ENCODE measurements at places on chromosomes 16 and 17. TPM values are rescaled to one million over a fixed set of nuclear protein-coding genes. Genes with fewer than 3 reads are reported as not detected.

The PIK3R6 gene
- total RNA-seq: not detected

The GAS2L2 gene
- total RNA-seq: 0.08 TPM

The LPO gene
- total RNA-seq: not detected

The HOXB2 gene
- total RNA-seq: 1.1 TPM

The DBF4B gene
- total RNA-seq: 31.7 TPM

The MT1E gene
- total RNA-seq: not detected

The PRR35 gene
- 0.13 TPM for total RNA-seq

The FNDC8 gene
- total RNA-seq: 0.07 TPM

The TEX19 gene
- 0.43 TPM for total RNA-seq

The SLC5A10 gene
- total RNA-seq: 0.18 TPM

The SLC26A11 gene
- 16.3 TPM for total RNA-seq

The HDAC5 gene
- 14.2 TPM for total RNA-seq

The KRT36 gene
- total RNA-seq: not detected

The KRTAP9-1 gene
- total RNA-seq: not detected

The CRHR1 gene
- not detected for total RNA-seq

The KRTAP2-3 gene
- total RNA-seq: not detected

The SMIM36 gene
- total RNA-seq: not detected

The KRT12 gene
- total RNA-seq: not detected

The KCNJ12 gene
- 1.2 TPM for total RNA-seq

The CACNA1G gene
- 3.8 TPM for total RNA-seq

The C16orf90 gene
- not detected for total RNA-seq

The CACNG1 gene
- total RNA-seq: not detected

The MEIOB gene
- 2.2 TPM for total RNA-seq

The RASL10B gene
- 0.09 TPM for total RNA-seq

The CHAD gene
- not detected for total RNA-seq

The DHRS7C gene
- not detected for total RNA-seq

The SLC35G6 gene
- total RNA-seq: not detected

The ITGAD gene
- total RNA-seq: not detected

The HOXB7 gene
- total RNA-seq: 31.1 TPM

The RUNDC1 gene
- 21.6 TPM for total RNA-seq

The BORCS6 gene
- total RNA-seq: 7.3 TPM

The TBC1D3I gene
- 0.23 TPM for total RNA-seq

The SLC16A13 gene
- total RNA-seq: 11.0 TPM

The TMEM235 gene
- not detected for total RNA-seq

The HOXB4 gene
- 0.12 TPM for total RNA-seq

The ABCC3 gene
- 137 TPM for total RNA-seq

The CEP295NL gene
- total RNA-seq: 0.31 TPM

The HGS gene
- total RNA-seq: 187 TPM

The ARL4D gene
- total RNA-seq: 20.0 TPM

The GRIN2C gene
- total RNA-seq: 0.50 TPM

Measured in A549 treated with RU486 at 1 μM for 4 hours (cell line).